Heart left ventricle (tissue), 16 donors: ENCODE measurements at places on chromosomes 6 and 20. TPM values are rescaled to one million over a fixed set of nuclear protein-coding genes. Genes with fewer than 3 reads are reported as not detected.

The ARMH2 gene
- not detected for total RNA-seq

The ADTRP gene
- not detected for total RNA-seq

The LY86 gene
- 1.6 TPM for total RNA-seq

The MUC22 gene
- 0.18 TPM for total RNA-seq

GRCh38 chr6:101539510-101540245 lies 146.2 kb downstream of the GRIK2 start:
- DNase-seq: no peak

DNA sequence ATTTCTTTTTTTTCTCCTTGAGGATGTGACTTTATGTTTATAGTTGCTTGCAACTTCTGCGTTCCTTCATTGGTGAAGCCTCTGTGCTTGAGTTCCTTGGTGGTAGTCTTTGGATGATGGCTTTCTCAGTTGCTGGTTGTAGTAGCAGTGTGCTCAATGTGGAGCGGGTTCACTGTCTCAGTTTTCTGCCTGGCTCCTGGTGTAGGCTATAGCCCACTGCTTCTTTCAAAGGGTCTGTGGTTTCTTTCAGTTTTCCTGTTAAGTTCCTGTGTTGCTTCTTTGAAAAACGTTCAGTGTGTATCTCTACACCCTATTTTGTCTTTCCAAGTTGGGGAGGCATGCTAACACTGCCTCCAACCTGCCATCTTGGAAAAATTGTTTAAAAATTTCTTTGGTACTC lies 33.9 kb upstream of the ZBTB24 start:
- no peak for DNase-seq
